CD4-positive, CD25-positive, alpha-beta regulatory T cell (primary cell): ENCODE measurements at places on chromosomes 13 and 19. TPM values are rescaled to one million over a fixed set of nuclear protein-coding genes. Genes with fewer than 3 reads are reported as not detected.

The ZIC2 gene
- polyA plus RNA-seq: not detected

The ZNF813 gene
- 1.7 TPM for polyA plus RNA-seq

The KLK14 gene
- polyA plus RNA-seq: not detected

The EBI3 gene
- polyA plus RNA-seq: 0.24 TPM

The ZNF845 gene
- polyA plus RNA-seq: 7.3 TPM

The PRKD2 gene
- 54.5 TPM for polyA plus RNA-seq

The RPS15 gene
- polyA plus RNA-seq: 3,254 TPM

The ZNF486 gene
- 6.4 TPM for polyA plus RNA-seq

The GRIN3B gene
- polyA plus RNA-seq: not detected

The SLC6A16 gene
- 2.0 TPM for polyA plus RNA-seq

The CERS1 gene
- polyA plus RNA-seq: not detected

The ALOX5AP gene
- polyA plus RNA-seq: 544 TPM

The CLEC17A gene
- not detected for polyA plus RNA-seq

The KIR3DL1 gene
- 0.15 TPM for polyA plus RNA-seq

The S1PR2 gene
- 3.8 TPM for polyA plus RNA-seq

The CBY2 gene
- polyA plus RNA-seq: 0.40 TPM

The CGB2 gene
- polyA plus RNA-seq: not detected

The ZNF681 gene
- polyA plus RNA-seq: 2.1 TPM

The C19orf18 gene
- polyA plus RNA-seq: not detected

The LIG1 gene
- polyA plus RNA-seq: 25.0 TPM

The TRPC4 gene
- not detected for polyA plus RNA-seq

The C3 gene
- not detected for polyA plus RNA-seq

The EFNB2 gene
- polyA plus RNA-seq: 0.27 TPM

The UPK1A gene
- not detected for polyA plus RNA-seq

The ZNF569 gene
- polyA plus RNA-seq: 4.4 TPM

The FLT3LG gene
- 154 TPM for polyA plus RNA-seq

The CD33 gene
- polyA plus RNA-seq: not detected

The TNFAIP8L1 gene
- 6.5 TPM for polyA plus RNA-seq

The SPINT2 gene
- 36.0 TPM for polyA plus RNA-seq

The RPS19 gene
- polyA plus RNA-seq: 4,216 TPM

The CACNG7 gene
- polyA plus RNA-seq: not detected

The SYCN gene
- not detected for polyA plus RNA-seq

The MYO9B gene
- 3.4 TPM for polyA plus RNA-seq

The WDR88 gene
- 0.24 TPM for polyA plus RNA-seq

The TMEM221 gene
- polyA plus RNA-seq: not detected

The RNF17 gene
- 0.28 TPM for polyA plus RNA-seq

The ZNF154 gene
- polyA plus RNA-seq: 0.25 TPM

The CEBPA gene
- polyA plus RNA-seq: 1.8 TPM

The GNA15 gene
- polyA plus RNA-seq: 5.5 TPM

The KIR2DL1 gene
- 0.10 TPM for polyA plus RNA-seq

The CLASRP gene
- polyA plus RNA-seq: 4.9 TPM

The FGF14 gene
- not detected for polyA plus RNA-seq

The TMIGD2 gene
- polyA plus RNA-seq: 4.8 TPM

The LENG9 gene
- polyA plus RNA-seq: 0.33 TPM
